ENCODE measurements at places on chromosomes 7 and 10.

- no peak for DNase-seq
Measured at GRCh38 chr10:72277340-72277995, 3.7 kb downstream of the DDIT4 start.

DNA sequence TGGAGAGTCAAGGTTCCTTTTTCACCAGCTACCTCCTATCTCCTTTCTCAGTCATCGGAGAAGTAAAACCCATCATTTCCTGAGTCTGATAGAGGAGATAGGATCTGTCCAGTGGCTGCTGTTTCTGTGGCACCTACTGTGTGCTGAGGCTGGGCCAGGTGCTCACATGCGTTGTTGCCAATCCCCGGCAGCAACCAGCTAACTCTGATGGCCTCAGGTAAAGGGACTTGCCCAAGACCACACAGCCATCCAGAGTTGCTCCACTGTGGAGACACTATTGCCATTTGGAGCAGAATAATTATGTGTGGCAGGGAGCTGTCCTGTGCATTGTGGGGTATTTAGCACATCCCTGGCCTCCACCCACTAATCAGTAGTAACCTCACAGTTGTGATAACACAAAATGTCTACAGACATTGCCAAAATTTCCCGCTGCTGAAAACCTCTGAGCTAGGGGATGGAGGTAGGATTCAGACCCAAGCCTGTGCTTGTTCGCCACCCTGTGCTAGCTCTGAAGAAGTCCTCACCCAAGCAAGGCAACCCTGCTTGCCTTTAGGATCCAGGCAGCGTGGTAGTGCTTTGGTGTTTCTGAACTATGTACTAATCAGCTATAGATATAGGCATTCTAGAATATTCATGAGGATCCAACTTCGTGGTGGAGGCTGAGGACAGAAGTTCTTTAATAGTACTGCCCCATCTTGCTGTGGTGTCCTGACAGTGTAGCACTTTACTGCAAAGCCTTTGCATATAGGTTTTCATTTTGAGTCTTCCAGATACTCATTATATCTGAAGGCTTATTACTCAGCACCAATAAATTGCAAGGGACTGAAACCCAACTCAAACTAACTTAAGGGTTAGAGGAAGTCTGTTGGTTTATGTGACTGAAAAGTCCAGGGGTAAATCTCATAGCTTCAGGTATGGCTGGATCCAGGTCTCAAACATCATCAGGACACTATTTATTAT is 164.6 kb downstream of the GRK5 start:
- no peak for DNase-seq

- no peak for DNase-seq
Measured at GRCh38 chr7:65287023-65287422, 86.6 kb upstream of the ZNF92 start.

DNA sequence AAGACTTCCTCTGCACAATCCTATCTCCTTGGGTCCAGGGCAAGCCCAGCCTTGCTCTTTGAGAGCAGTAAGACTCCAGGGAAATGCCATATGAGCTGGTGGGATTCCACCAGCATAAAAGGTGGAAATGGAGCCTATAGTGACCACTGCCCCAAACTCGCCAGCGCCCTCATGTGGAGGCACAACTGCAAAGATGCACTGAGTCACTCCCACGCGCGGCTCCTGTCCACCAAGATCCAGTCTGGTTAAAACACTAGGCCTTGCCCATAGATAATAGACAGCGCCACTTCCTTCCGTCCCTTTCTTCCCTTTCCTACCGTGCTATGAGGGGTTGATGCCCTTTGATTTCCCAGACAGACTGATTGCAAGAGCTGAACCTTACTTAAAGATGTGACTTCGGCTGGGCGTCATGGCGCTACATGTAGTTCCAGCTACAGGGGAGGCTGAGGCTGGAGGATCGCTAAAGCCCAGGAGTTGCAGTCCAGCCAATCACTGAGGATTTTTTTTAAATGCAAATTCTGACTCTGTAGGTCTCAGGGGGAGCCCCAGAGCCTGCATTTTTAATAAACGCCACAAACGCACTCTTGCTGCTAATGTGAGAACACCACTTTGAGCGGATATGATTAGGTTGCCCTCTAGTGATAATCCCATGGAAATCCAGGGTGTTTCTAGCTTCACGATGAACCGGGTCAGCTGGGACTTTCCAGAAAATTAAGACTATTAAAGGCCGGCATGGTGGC is 136.5 kb downstream of the EPC1 start:
- DNase-seq, result no peak

- no peak for DNase-seq
Measured at GRCh38 chr7:72097226-72097625, 314.9 kb downstream of the CALN1 start.

DNA sequence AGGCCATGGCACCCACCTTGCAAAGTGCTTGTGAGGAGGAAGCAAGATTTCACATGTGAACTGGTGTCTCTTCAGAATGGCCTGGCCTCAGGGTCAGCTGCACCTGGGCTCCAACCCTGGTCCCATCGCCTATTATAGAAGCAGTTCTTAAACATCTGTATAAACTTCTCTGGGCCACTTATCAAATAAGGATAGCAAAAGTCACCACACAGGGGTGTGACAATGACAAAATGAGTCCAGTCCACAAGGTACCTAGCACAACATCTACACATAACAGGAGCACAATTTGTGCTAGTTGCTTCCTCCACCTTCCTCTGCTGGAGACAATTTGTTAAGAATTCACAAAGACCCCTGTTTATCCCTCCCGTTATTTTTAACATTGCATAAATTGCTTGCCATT is 340.6 kb upstream of the ZMIZ1 start:
- DNase-seq, result no peak

DNA sequence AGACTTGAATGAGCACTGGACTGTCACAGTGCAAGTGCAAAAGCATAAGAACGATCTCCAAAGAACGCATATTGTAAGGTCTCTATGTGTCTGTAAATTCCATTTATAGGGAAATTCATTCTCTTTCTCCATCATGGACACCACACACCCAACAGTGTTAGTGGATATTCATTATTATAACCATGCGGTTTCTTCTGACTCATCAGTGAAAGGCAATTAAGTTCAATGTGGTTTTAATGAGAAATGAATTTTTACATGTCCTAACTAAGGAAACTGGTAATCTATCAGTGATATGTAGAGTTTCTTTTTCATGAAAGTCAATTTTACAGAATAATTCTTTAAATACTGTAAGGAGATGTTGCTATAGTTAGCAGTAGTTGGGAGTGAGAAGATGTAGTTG is 25.9 kb downstream of the GIMAP8 start:
- DNase-seq, result no peak

GRCh38 chr7:128197989-128198580 is 43.0 kb upstream of the LEP start:
- DNase-seq, result no peak

- DNase-seq, result no peak
Measured at GRCh38 chr10:86836044-86836443, 79.6 kb downstream of the BMPR1A start.

- DNase-seq, result no peak
Measured at GRCh38 chr10:122182308-122182707, 88.8 kb upstream of the BTBD16 start.

GRCh38 chr7:103445228-103446048 is 569 bp downstream of the SLC26A5 start:
- DNase-seq, result peak; percentile 11

DNA sequence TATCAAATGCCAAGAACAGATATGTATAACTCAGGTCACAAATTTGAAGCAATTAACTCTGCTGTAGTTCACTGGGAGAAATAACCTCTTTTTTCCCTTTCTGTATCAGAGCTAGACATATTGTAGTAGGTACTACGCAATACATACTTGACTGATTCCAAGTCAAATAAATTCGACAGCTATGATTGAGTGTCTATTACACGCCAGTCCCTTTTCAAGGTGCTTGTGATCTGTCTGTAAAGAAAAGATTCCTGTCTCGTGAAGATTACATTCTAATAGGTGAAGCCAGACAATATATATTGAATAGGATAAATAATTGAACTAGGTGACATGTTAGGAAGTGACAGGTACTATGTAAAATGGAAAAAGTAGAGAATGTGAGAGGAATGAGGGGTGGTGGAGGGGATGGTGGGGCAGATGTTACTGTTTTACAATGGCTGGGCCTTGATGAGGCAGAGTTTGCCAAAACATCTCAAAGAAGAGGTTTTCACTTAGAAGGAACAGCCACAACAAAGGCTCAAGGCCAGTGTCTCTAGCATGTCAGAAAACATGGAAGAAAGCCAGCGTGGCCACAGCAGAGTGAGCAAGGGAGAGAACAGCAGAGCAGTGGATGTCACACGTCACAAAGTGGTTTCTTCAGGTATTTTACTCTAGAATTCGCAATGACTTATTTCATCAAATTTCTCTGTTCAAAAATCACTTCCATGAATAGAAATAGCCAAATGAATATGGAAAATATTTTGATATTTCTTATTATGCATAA is 282.6 kb upstream of the CACNA2D1 start:
- DNase-seq, result no peak

- no peak for DNase-seq
Measured at GRCh38 chr7:134212576-134213546, 85.7 kb downstream of the LRGUK start.

- DNase-seq, result no peak
Measured at GRCh38 chr10:99540657-99541531, 8.2 kb downstream of the NKX2-3 start.

- no peak for DNase-seq
Measured at GRCh38 chr7:27176962-27177794, 3.1 kb upstream of the HOXA10 start.
